ENCODE measurements at places on chromosomes 3 and 15. TPM values are rescaled to one million over a fixed set of nuclear protein-coding genes. Genes with fewer than 3 reads are reported as not detected.

The BFSP2 gene
- total RNA-seq, result not detected

The LIPC gene
- total RNA-seq, result not detected

The PSMA4 gene
- 194 TPM for total RNA-seq

The RTP4 gene
- total RNA-seq, result 0.23 TPM

The COL6A5 gene
- not detected for total RNA-seq

The TPRG1 gene
- 24.5 TPM for total RNA-seq

The TMEM45A gene
- total RNA-seq, result 1.6 TPM

DNA sequence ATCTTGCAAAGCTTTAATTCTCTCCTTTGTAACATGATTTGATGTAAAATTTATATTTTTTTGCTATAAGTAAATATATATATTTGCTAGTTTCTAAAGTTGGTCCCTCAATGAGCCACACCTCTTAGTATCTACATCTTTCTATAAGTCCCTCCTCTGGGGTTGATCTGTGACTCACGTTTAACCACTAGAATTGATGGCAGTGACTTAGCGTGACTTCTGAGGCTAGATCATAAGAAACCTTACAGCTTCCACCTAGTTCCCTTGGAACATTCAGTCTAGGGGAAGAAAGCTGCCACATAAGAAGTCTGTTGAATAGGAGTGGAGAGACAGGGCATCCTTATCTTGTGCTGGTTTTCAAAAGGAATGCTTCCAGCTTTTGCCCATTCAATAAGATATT, 56.6 kb upstream of the TNIK start:
- no peak overlapping the region for H3K27ac ChIP-seq
- no peaks in the 10 kb centered on the region for H3K36me3 ChIP-seq
- no peak for DNase-seq
- no peak overlapping the region for H3K4me3 ChIP-seq
- H3K4me1 ChIP-seq, result no peaks in the 10 kb centered on the region

- no peak for DNase-seq
- H3K27ac ChIP-seq, result no peak overlapping the region
- H3K4me3 ChIP-seq, result no peak overlapping the region
- H3K4me1 ChIP-seq, result no peaks in the 10 kb centered on the region
- no peaks in the 10 kb centered on the region for H3K36me3 ChIP-seq
- no peaks in the 10 kb centered on the region for H3K27me3 ChIP-seq
Measured at GRCh38 chr3:122077293-122078234, 22.4 kb downstream of the CD86 start.

GRCh38 chr15:90261811-90262210, 3.7 kb upstream of the NGRN start:
- H3K27me3 ChIP-seq, result no peaks in the 10 kb centered on the region
- H3K4me1 ChIP-seq, result peaks cover 13% of the 10 kb centered on the region

GRCh38 chr3:114498539-114499370, 204.9 kb downstream of the TIGIT start:
- peak overlapping the region; percentile 43 for H3K27ac ChIP-seq
- H3K4me3 ChIP-seq, result no peak overlapping the region
- H3K4me1 ChIP-seq, result peaks cover 66% of the 10 kb centered on the region
- H3K27me3 ChIP-seq, result no peaks in the 10 kb centered on the region
- DNase-seq, result no peak
- H3K36me3 ChIP-seq, result no peaks in the 10 kb centered on the region

DNA sequence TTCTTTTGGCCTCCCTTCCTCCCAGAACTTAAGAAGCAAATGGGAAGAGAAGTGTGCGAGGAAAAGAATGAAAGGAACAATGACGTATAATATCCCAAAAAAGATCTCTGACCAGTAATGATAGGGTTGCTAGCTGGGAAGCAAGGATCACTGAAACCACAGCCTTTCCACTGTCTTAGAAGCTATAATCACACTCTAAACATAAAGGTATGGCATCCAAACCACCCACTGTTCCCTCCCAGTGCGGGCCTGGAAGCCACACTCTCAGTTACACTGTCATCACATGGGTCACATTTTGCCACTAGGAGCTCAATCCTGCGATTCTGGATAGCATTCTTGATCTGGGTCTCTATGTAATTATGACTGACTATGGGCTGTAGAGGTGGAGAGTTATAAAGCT, 131.6 kb upstream of the HACD2 start:
- H3K4me3 ChIP-seq, result no peak overlapping the region
- H3K27ac ChIP-seq, result no peak overlapping the region
- no peaks in the 10 kb centered on the region for H3K36me3 ChIP-seq
- no peaks in the 10 kb centered on the region for H3K27me3 ChIP-seq

DNA sequence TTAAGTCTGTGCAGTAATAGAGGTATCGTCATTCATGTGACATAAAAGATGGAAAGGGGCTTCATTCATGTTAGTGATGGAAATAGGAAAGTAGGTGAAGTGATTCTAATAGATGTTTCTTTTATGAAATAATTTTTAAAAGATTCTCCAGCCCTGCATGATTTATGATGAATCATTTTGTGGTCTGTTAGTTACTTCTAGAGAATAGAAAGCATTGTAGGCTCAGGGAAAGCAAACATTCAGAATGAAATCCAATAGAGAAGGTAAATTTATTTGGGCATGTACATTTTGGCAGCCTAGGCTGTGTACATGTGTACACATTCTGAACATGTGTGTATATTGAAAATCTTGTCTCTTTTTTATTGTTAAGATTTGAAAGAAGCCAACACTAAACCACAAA, 23.1 kb downstream of the PPARG start:
- no peaks in the 10 kb centered on the region for H3K27me3 ChIP-seq
- DNase-seq, result no peak
- H3K4me1 ChIP-seq, result no peaks in the 10 kb centered on the region
- no peak overlapping the region for H3K4me3 ChIP-seq
- no peaks in the 10 kb centered on the region for H3K36me3 ChIP-seq
- no peak overlapping the region for H3K27ac ChIP-seq

DNA sequence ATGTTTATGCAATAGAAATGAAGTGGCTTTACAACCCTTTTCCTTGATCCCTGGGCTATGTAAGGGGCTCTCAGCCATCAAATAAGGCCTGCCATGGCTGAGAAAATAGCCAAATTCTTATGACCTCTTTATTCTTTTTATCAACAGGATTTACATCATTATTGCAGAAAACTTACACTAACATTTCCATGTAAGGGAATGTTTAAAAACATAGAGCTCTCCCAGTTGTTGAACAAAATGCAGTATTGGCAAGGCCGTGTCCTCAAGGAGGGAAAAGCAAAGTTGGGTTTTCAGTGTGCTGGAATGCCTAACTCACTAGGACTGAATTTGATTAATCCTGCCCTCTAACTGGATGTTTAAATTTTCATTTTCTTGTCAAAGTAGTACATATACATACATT, 22.3 kb downstream of the NR2C2 start:
- H3K27ac ChIP-seq, result no peak overlapping the region
- no peak overlapping the region for H3K4me3 ChIP-seq
- H3K4me1 ChIP-seq, result no peaks in the 10 kb centered on the region
- peaks cover 45% of the 10 kb centered on the region for H3K36me3 ChIP-seq

- H3K27ac ChIP-seq, result no peak overlapping the region
- no peaks in the 10 kb centered on the region for H3K36me3 ChIP-seq
- no peaks in the 10 kb centered on the region for H3K27me3 ChIP-seq
Measured at GRCh38 chr3:116815831-116816588, 106.4 kb downstream of the TUSC7 start.

DNA sequence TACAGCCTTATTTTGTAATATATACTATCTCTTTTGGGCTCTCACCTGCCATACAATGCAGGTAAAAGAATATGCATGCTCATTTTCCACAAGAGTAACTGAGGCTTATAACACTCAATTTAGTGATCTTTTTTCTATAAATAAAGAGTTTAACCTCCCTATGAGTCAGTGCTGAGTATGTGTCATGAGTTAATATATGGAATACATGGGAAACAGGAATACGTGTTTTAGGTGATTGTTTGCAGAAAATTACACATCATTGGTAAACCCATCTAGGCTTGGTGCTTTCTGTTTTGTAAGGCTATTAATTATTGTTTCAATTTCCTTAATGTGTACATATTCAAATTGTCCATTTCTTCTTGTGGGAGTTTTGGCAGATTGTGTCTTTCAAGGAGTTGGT, 411.3 kb downstream of the GRM7 start:
- no peaks in the 10 kb centered on the region for H3K4me1 ChIP-seq
- no peaks in the 10 kb centered on the region for H3K36me3 ChIP-seq
- no peak for DNase-seq
- H3K27me3 ChIP-seq, result no peaks in the 10 kb centered on the region
- no peak overlapping the region for H3K27ac ChIP-seq

DNA sequence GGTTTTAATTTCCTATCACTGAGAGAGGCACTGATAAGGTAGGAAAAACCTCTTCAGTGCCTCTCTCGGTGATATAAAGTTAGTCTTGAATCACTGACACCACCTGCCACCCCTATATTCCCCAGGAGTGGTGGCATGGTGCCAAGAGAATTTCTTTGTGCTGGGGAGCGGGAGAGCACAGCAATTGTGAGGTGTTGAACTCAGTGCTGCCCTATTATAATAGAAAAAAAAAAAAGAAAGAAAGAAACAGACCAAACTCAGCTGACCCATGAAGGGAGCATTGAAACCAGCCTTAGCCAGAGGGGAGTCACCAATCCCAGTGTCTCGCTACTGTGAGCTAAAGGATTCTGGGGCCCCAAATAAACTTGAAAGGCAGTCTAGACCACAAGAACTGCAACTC, 201.4 kb upstream of the STT3B start:
- H3K27ac ChIP-seq, result no peak overlapping the region
- H3K4me3 ChIP-seq, result no peak overlapping the region
- no peaks in the 10 kb centered on the region for H3K27me3 ChIP-seq
- no peaks in the 10 kb centered on the region for H3K36me3 ChIP-seq

- no peaks in the 10 kb centered on the region for H3K4me1 ChIP-seq
- DNase-seq, result no peak
- no peaks in the 10 kb centered on the region for H3K27me3 ChIP-seq
- H3K27ac ChIP-seq, result no peak overlapping the region
- H3K4me3 ChIP-seq, result no peak overlapping the region
Measured at GRCh38 chr3:53357458-53357857, 10.1 kb upstream of the DCP1A start.

GRCh38 chr15:83292317-83292716, 7.9 kb upstream of the BNC1 start:
- H3K4me3 ChIP-seq, result no peak overlapping the region
- H3K4me1 ChIP-seq, result no peaks in the 10 kb centered on the region
- no peaks in the 10 kb centered on the region for H3K36me3 ChIP-seq

DNA sequence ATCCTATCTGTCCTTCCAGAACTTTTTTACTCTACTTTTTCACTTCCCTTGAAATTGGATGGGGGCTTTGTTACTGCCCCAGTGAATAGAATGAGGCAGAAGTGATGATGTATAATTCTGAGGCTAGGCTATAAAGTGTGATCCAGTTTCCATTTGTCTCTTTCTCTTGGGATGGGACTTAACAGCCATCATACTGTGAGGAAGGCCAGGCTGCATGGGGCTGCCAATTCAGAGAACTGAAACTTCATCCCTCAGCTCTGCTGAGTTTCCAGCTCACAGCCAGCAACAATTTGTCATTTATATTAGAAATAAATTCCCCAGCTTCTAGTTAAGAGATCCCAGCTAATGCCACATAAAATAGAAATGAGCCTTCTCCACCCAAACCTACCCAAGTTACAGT, 504.0 kb upstream of the TGFBR2 start:
- no peak overlapping the region for H3K4me3 ChIP-seq
- no peak overlapping the region for H3K27ac ChIP-seq
- DNase-seq, result no peak

GRCh38 chr3:186566772-186567071, 417 bp downstream of the TBCCD1 start:
- no peaks in the 10 kb centered on the region for H3K27me3 ChIP-seq
- H3K27ac ChIP-seq, result peak overlapping the region; percentile 96
- H3K4me1 ChIP-seq, result peaks cover 36% of the 10 kb centered on the region
- H3K36me3 ChIP-seq, result peaks cover 24% of the 10 kb centered on the region
- DNase-seq, result no peak

DNA sequence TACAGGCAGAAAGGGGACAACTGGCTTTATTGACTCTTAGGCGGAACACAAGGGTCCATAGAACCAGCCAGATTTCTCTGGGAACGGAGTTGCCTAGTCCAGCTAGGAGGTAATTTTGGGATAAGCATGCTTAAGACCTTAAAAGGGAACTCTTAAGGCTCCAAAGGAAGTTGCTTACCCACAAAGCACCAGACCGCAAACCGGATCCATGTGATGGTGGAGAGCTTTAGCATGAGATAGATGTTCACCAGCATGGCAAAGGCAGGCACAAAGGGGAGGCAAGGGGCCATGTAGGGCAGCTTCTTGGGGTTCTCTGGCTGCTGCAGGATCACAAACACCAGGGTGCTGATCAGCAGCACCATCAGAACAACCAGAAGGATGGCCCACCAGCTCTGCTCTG, 61.4 kb downstream of the CLDN11 start:
- no peaks in the 10 kb centered on the region for H3K36me3 ChIP-seq
- H3K4me1 ChIP-seq, result no peaks in the 10 kb centered on the region
- no peak for DNase-seq
- H3K4me3 ChIP-seq, result no peak overlapping the region

DNA sequence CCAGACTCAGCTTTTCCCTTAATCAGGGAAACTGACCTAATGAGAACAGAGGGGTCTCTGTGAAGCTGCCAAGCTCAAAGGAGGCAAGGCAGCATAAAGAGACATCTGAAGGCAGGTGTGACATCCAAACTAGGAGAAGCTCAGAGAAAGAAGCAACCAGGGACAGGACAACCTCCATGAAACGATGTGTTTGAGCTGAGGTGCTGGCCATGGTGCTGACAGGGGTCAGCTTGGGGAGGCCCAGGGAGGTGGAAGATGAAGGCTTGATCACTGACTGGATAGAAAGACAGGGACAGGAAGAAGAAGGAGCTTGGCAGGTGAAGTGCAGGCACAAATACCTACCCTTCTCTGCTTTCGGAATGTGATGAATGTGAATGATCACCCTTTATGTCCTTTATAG, 179.5 kb upstream of the NSMCE3 start:
- DNase-seq, result no peak
- no peak overlapping the region for H3K27ac ChIP-seq
- H3K27me3 ChIP-seq, result no peaks in the 10 kb centered on the region
- no peaks in the 10 kb centered on the region for H3K4me1 ChIP-seq

DNA sequence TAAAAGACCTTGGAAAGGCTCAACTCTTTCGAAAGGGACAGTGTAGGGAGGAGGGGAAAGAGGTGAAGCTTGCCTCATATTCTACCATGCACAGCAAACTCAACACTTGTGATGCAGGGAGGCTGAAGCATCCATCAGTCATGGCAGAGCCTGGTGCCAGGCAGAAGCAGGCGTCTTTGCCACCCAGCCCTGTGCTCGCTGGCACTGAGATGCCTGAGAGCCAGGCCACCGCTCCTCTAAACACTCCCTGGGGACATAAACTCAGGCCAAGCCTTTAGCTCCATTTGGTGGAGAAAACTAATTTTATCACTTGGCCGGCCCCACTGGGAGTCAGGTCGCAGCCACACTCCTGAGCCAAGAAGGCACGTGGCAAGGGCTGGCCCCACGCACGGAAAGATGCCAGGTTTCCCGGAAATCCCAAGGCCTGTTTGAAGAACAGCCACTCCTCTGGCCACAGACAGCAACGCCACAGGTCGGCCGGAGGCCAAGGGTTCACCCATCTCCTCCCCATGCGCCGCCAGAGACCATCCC, 30.7 kb downstream of the XXYLT1 start:
- H3K36me3 ChIP-seq, result no peaks in the 10 kb centered on the region
- H3K4me3 ChIP-seq, result no peak overlapping the region
- peaks cover 20% of the 10 kb centered on the region for H3K4me1 ChIP-seq
